ENCODE measurements at places on chromosomes 6 and 20. TPM values are rescaled to one million over a fixed set of nuclear protein-coding genes. Genes with fewer than 3 reads are reported as not detected.

The PDE7B gene
- total RNA-seq: 1.9 TPM

The ADGRF1 gene
- total RNA-seq: not detected

DNA sequence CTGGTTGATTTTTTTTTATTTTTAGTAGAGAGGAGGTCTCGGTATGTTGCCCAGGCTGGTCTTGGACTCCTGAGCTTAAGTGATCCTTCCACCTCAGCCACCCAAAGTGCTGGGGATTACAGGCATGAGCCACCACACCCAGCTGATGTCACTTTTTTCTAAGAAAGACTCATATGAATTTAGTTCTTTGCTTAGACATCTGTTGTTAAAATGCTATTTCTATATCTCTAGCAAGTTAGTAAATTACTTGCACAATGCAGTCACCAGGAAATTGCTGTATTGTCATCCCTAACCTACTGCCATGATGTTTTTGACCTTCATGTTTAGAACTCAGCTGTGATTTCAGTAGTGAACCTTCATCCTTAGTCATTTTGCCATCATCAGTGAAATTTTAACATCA is 5.7 kb downstream of the KDM1B start:
- no peak overlapping the region for H3K4me3 ChIP-seq
- DNase-seq: no peak
- H3K27ac ChIP-seq: peak overlapping the region; percentile 12
- peaks cover 66% of the 10 kb centered on the region for H3K36me3 ChIP-seq

DNA sequence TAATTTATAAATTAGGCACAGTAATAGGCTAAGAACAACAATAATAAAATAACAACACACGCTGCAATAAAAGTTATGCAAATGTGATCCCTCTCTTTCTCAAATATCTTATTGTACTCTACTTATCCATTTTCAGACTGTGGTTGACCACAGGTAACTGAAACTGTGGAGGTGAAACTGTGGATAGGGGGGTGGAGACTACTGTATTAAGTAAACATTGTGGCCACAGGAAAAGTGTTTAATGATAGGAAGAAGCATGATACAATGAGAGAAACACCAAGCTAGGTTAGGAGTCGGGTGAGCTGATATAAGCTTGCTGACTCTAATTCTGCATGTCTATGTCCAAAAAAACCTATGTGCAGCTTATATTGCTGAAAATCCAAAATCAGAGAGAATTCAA is 23.0 kb downstream of the NHLRC1 start:
- H3K27ac ChIP-seq: no peak overlapping the region
- H3K27me3 ChIP-seq: no peaks in the 10 kb centered on the region
- DNase-seq: no peak
- no peaks in the 10 kb centered on the region for H3K4me1 ChIP-seq
- H3K36me3 ChIP-seq: no peaks in the 10 kb centered on the region
- no peak overlapping the region for H3K4me3 ChIP-seq

- no peak overlapping the region for H3K27ac ChIP-seq
- no peak overlapping the region for H3K4me3 ChIP-seq
- no peaks in the 10 kb centered on the region for H3K27me3 ChIP-seq
- H3K36me3 ChIP-seq: no peaks in the 10 kb centered on the region
- H3K4me1 ChIP-seq: no peaks in the 10 kb centered on the region
These were observed 136.5 kb upstream of the ECI2 start for GRCh38 chr6:4271761-4272470.

- peaks cover 7% of the 10 kb centered on the region for H3K4me1 ChIP-seq
- peak; percentile 67 for DNase-seq
- no peaks in the 10 kb centered on the region for H3K36me3 ChIP-seq
- no peak overlapping the region for H3K4me3 ChIP-seq
- no peaks in the 10 kb centered on the region for H3K27me3 ChIP-seq
- no peak overlapping the region for H3K27ac ChIP-seq
These were observed 2.0 kb downstream of the BPIFB2 start for GRCh38 chr20:33009214-33010132.

GRCh38 chr6:97586344-97586743 is 303.3 kb upstream of the MMS22L start:
- no peak for DNase-seq
- H3K36me3 ChIP-seq: no peaks in the 10 kb centered on the region
- no peaks in the 10 kb centered on the region for H3K27me3 ChIP-seq
- no peak overlapping the region for H3K27ac ChIP-seq
- no peak overlapping the region for H3K4me3 ChIP-seq

GRCh38 chr6:21431526-21431925 is 162.0 kb upstream of the SOX4 start:
- no peak overlapping the region for H3K4me3 ChIP-seq
- no peaks in the 10 kb centered on the region for H3K27me3 ChIP-seq
- no peak overlapping the region for H3K27ac ChIP-seq
- DNase-seq: no peak
- no peaks in the 10 kb centered on the region for H3K4me1 ChIP-seq

GRCh38 chr6:70180183-70180900 is 122.5 kb downstream of the COL9A1 start:
- no peak overlapping the region for H3K4me3 ChIP-seq
- H3K4me1 ChIP-seq: no peaks in the 10 kb centered on the region
- H3K36me3 ChIP-seq: no peaks in the 10 kb centered on the region
- H3K27ac ChIP-seq: no peak overlapping the region
- DNase-seq: no peak

GRCh38 chr6:14440940-14441781 is 323.6 kb downstream of the CD83 start:
- H3K36me3 ChIP-seq: no peaks in the 10 kb centered on the region
- DNase-seq: no peak
- no peaks in the 10 kb centered on the region for H3K27me3 ChIP-seq
- no peak overlapping the region for H3K27ac ChIP-seq

DNA sequence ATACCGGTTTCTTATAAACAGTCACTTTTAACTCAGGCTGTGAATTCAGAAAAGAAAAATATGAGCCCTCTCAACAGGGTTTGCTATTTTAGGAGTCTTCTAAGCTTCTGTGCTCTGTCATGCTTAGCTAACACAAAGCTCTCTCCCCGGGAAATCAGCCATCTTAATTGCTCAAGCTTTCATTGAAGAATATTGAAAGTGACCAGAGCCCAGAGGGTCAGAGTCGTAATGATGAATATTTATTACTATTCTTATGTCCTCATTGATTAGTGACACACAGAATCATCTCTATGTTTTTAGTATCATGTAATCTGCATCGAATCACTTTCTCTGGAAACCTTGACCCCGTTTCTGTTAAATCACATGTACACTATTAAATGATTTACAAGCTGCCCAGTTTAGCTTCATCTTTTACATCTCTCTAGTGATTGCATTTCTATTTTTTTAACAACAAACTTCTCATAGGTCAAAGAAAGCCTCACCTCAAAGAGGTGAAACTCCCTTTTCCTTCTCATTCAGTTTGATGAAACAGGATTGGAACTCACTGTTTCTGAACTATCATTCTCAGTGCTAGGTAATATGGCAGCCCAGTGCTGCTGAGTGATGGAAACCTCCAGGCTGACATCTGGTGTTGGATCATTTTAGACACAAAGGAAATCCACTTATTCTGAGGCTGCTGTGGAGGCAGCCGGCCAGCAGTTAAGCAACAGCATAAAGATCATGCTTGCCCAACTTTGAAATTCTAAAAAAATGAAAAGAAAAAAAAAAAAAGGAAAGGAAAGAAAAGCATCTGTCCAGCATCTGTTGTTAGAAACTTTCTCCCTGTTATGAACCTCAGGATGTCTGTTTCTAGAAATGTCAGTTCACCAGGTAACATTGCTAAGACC is 96.3 kb downstream of the RFPL4B start:
- no peaks in the 10 kb centered on the region for H3K27me3 ChIP-seq
- no peaks in the 10 kb centered on the region for H3K4me1 ChIP-seq
- no peak for DNase-seq
- H3K36me3 ChIP-seq: no peaks in the 10 kb centered on the region
- no peak overlapping the region for H3K4me3 ChIP-seq

DNA sequence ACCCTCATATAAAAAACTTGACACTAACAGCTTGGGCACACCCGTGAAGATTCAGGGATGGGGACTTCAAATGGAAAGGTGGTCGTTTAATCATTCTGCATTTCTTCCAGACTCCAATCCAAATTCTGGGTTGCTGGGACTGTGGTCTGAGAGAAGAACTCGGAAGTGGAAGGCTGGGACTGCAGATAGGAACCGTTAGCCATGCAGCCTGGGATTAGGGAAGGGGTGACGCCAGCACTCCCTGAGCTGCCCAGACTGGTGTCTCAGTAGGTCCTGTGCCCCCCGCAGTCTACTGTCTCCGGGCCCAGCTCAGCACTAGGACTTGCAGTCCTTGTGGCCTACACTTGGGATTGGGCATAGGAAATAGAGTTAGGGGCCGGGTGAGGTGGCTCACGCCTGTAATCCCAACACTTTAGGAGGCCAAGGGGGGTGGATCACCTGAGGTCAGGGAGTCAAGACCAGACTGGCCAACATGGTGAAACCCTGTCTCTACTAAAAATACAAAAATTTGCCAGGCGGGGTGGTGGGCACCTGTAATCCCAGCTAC is 511 bp upstream of the CLIC1 start:
- H3K4me3 ChIP-seq: peak overlapping the region; percentile 90
- H3K36me3 ChIP-seq: peaks cover under 1% of the 10 kb centered on the region

DNA sequence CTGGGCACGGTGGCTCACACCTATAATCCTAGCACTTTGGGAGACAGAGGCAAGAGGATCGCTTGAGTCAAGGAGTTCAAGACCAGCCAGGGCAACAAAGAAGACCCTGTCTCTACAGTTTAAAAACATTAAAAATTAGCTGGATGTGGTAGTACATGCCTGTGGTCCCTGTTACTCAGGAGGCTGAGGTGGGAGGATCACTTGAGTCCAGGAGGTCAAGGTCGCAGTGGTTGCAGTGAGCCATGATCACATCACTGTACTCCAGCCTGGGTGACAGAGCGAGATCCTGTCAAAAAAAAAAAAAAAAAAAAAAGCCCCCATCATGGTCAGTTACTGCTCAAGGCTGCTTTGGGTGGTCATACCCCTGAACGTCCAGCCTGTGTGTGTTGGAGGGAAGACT is 55.8 kb downstream of the ARHGAP40 start:
- H3K27me3 ChIP-seq: no peaks in the 10 kb centered on the region
- no peaks in the 10 kb centered on the region for H3K36me3 ChIP-seq
- no peaks in the 10 kb centered on the region for H3K4me1 ChIP-seq
- DNase-seq: no peak
- no peak overlapping the region for H3K4me3 ChIP-seq
- no peak overlapping the region for H3K27ac ChIP-seq

DNA sequence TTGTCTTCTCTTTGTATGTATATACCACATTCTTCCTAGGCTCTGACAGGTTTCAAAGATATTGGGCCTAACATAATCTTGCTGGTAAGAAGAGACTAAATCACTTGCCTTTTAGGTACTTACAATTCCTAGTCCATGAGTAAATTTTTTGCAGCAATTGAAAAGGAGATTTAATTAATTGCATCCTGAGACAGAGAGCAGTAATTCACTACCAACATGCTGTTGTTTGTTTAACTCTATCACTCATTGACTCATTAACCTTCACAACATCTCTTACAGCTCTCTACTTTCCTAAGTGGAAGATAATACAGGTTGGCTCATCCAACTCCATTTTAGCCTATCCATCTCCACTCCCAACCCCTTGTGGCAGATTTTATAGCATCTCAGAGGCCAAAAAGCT is 280.4 kb downstream of the ALDH8A1 start:
- no peaks in the 10 kb centered on the region for H3K4me1 ChIP-seq
- H3K27me3 ChIP-seq: no peaks in the 10 kb centered on the region
- H3K36me3 ChIP-seq: no peaks in the 10 kb centered on the region
- DNase-seq: no peak
- H3K4me3 ChIP-seq: no peak overlapping the region
- no peak overlapping the region for H3K27ac ChIP-seq

Measured in spleen (tissue), 13 donors.